HFFc6 (cell line): ENCODE measurements at places on chromosomes 5 and 9.

DNA sequence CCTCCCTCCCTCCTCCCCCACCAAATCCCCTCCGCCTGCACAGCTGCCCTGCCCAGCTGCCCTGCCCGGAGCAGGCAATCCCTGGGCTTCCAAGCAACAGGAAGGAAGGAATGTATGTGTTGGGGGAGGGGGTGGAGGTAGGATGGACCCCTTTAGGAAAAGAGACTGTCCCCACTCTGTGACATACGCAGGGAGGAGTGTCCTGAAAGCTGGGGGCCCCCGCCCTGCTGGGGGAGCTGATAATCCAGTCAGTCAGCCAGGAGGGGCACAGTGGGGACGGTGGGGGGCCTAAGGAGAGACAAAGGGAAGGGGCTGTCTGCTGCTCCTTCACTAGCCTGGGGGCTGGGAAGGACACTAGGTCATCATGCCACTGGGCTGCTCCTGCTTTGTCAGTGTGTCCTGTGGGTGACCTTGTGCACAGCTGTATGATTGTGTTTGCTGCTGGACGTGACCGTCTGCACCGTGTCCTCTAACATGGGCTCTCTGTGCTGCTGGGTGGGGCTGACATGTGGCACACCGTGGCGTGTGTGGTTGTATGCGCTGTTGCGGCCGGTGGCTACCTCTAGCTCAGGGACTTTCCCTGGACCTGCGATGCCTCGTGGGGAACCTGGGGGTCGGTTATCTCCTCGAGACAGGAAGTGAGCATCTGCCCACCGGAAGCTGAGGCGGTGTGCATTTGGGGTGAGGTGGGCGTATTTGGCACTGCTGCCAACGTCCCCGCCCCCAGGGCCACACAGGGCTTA lies 3.0 kb downstream of the N4BP3 start:
- no peak for DNase-seq

GRCh38 chr5:34037726-34038125 lies 5.3 kb downstream of the C1QTNF3 start:
- no peak for DNase-seq

- no peak for DNase-seq
These were observed 17.6 kb downstream of the PTCH1 start for GRCh38 chr9:95499046-95499676.

DNA sequence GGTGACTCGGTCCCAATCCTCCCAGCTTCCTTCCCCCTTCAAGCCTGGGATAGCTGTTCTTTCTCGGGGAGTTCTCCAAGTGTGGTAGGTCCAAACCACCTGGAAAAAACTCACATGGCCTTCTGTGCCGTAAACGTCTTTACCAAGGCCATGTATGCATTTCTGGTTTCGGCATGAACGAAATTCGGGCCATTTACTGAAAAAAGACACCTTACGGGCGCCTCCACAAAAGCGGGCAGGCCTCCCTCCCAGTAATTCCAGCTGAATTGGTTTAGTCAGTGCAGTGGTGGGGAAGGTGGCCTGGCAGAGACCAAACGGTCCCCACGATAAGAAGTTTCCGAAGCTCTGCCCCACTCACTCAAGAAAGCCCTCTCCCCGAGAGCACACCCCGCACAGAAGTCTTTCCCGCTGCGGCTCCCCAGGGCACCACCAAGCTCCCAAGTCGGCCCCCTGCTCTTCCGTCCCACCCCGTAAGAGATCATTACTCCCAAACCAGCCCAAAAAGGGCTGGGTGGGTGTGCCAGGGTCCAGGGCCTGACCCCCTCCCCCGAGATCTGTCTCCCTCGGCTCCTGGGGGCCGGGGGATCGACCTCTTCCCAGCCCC lies 86.3 kb upstream of the MELK start:
- peak; percentile 15 for DNase-seq

DNA sequence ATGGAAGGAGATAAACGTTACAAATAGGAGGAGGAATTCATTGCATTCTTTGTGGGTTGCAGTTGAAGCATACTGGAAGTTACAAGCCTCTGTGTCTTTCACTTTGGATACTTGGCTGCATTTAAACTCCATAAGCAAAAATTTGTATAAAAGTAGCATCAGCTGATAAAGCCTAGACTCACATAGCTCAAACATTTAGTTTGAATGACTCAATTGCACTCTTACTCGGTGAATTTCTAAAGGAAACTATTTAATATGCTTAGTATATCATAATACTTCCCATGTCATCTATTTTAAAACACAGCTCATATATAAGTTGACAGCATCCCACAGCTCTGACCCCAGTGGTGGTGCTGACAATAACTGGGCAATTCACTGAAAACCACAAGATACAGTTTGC lies 596.6 kb upstream of the ZNF608 start:
- DNase-seq, result peak; percentile 30

DNA sequence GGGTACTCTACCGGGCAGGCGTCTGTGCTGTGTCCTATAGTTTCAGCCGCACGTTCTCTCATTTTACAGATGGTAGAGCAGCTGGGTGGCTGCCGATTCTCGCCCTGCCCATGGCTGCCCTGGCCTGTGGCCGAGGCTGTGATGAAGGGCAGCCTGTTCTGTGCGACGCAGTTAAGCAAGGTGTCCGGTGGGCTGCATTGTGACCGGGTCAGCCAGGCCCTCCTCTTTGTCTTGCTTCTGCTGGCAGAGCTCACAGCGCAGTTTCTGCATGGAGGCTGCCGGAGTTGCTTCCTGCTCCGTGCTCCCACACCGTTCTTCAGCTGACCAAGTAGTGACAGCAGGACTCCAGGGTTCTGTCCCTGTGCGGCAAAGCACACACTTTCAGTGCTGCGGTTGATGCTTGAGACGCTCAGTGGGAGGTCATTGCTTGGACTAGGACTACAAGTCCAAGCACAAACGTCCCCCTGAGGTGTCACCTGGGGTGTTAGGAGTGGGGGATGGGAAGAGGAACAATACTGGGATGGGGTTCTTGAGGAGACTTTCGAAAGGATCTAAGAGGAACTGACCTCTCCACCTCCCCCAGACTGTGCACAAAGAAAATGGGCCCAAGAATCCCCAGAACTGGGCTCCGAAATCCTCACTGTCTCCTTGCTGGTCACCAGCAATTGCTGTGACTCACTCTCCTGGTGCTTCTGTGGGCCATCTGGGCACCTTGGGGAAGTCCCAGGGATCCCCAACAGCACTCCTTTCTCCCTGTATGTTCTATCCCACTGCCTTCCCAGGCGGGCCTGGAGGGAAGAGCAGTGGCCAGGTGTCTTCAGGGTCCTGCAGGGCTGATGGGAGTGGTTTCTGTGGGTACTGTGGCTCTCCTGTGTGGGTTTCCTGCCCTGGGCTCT lies 58.2 kb downstream of the GADD45G start:
- no peak for DNase-seq

DNA sequence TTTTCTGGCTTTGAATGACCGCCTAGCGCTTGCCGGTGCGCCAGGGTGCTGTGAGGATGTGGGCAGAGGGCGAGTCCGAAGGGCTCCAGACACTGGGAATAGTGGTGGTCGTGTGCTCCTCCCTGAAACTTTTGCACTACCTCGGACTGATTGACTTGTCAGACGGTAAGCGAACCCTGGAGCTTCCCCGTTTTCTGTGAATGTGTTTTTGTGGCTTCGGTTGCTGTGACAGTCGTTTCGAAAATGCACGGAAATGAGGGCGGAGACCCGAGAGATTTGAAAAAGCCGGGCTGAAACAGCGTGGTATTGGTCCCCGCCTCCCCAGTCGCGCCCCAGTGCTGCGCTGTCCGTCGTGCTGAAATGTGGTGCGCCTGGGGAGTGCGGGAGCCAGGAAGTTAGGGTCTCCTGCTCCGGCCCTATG lies 102.5 kb upstream of the GABRP start:
- no peak for DNase-seq

DNA sequence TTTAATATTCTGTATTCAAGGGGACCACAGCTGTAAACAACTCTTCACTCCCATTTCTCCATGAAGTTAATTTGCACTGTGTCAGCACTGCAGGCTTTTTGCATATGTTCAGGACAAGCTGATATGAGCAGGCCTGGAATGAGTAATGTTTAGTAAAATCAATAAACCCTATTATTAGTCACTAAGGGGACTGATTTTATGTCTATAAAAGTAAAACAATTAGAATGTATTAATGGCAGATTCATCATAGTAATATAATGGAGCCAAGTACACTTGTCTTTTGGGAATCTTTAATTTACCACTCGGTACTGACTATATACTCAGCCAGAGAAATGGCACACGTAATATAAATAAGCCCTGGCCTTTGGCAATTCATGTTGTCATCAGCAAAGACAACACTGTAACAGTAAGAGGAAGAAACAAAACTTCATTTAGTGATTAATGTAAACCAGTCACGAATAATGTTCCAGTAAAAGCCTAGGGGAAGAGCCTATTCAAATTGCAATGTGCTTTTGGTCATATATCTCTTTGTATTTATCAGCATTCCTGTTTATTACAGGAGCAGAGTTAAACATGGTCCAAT lies 111.6 kb downstream of the ZNF608 start:
- peak; percentile 80 for DNase-seq

GRCh38 chr9:70921136-70921535 lies 200.3 kb downstream of the TRPM3 start:
- DNase-seq, result peak; percentile 72

- DNase-seq, result no peak
These were observed 70.3 kb downstream of the SH3RF2 start for GRCh38 chr5:146006470-146007190.

- no peak for DNase-seq
These were observed 139.0 kb upstream of the CDH6 start for GRCh38 chr5:31054453-31054852.

DNA sequence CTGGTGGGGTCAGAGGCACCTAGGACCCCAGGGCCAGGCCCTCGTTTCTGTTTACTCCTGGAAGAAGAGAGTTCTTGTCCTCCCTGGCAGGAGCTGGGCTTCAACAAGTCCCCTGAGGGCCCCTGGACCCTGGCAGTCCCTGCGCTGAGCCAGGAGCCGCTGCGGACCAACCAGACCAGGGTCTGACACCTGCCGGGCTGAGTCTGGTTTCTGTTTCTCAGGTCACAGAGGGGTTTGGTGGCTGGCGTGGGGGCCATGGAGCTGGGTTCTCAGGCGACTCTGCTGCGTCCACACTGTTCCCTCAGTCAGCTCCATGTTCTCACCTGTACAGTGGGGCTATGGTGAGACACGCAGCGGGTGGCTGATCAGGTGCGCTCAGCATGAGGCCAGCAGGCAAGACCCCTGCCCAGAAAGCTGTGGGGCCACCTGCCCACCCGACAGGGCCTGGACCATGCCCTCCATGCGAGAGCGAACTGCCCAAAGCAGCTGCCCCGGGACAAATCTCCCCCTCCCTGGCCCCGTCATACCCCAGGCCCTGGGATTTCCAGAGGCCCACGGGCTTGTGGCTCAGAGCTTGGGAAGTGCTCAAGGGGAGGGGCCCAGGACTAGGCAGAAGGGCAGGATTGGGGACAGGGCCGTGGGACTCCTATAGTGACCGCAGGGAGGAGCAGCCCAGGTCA lies 17.9 kb upstream of the NOTCH1 start:
- no peak for DNase-seq
